NCI-H1048 (cell line): ENCODE measurements at places on chromosomes 1 and 21.

GRCh38 chr1:54350360-54350759 lies 55.8 kb downstream of the SSBP3 start:
- no peak for DNase-seq

DNA sequence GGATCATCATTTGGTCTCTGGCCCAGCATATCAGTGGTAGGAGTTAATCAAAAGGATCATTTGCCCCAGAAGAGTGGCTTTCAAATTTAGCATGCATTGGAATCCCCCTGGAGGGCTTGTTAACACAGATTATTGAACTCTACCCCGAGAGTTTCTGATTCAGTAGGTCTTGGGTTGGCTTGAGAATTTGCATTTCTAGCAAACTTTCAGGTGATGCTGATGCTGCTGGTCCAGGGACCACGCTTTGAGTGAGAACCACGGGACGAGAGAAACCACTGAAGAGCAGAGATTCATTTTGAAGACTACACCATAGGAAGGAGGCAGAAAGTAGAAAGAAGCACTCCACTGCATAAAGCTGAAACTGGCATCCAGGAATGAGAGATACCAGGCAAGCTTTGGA lies 81.3 kb upstream of the DUSP10 start:
- no peak for DNase-seq

GRCh38 chr1:205834751-205835150 lies 15.2 kb downstream of the PM20D1 start:
- DNase-seq = no peak

GRCh38 chr1:85116856-85117255 lies 68.6 kb upstream of the MCOLN3 start:
- DNase-seq = no peak

DNA sequence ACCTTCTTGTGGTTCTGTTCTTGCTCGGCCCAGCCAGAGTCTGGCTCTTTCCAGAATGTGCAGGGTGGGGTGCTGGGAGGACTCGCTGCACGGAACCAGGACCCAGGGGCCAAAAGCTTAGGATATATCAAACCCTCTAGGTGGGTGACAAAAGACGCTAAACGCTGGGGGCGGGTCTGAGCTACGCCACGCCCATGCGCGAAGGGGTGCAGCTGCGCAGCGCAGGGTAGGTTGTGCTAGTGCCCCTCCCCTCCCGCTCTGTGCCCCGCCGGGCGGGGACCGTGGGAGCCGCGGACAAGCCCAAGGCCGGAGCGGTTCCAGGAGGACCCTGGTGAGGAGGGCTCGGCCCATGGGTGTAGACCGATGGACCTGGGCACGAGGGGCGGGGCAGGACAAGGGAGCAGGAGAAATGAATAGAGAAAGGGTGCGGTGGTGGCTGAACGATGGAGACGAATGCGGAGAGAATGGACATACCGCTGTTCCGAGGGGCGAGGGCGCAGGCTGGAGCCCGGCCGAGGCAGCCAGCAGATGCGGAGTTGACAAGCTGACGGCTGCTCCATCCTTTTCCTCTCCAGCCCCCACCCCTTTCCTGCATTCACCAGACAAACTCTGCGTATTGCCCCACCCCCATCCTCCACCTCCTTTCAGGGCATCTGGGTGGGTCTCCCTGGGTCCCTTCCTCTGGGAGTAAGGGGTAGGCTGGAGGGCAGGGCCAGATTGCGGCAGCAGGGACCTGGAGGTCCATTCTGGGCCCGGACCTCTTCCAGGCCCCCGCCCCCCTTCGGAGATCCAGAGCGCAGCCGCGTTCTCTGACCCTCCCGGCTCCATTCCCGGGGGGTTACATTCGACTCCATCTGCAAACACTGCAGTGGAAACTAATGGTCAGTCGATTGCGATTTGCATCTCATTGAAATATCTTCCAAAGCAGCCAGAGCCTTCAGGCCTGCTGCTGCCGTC lies at the start of gene RUSC1:
Gene RUSC1, plus strand, starts transcription at position 234 of the 957 bp plus-strand sequence. CDS start 880 bp downstream, outside the sequence.
- DNase-seq = no peak

GRCh38 chr1:227357927-227358302 lies 39.6 kb upstream of the CDC42BPA start:
- no peak for DNase-seq

DNA sequence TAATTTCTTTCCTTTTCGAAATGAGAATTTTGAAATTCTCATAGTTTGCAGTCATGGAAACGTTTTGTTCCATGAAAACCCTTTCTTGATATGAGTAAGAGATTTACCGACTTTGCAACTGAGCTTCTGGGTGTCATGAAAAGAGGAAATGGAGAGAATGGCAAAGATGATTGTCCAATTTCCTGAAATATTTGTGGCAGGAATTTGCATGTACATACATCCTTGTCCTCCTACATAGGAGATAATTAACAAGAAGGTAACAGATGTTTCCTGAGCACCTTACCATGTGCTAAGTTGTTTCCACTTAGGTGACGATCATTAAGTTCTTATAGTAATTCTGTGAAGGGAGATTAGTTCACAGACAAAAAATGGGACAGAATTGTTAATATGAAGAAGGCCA lies 170.7 kb downstream of the NEGR1 start:
- no peak for DNase-seq

GRCh38 chr1:54813485-54814125 lies 12.5 kb upstream of the TTC22 start:
- DNase-seq = no peak

GRCh38 chr1:97849345-97850340 lies 71.2 kb downstream of the DPYD start:
- DNase-seq = no peak

- DNase-seq = no peak
Measured at GRCh38 chr1:143691400-143691891, 280.3 kb downstream of the FAM72C start.

DNA sequence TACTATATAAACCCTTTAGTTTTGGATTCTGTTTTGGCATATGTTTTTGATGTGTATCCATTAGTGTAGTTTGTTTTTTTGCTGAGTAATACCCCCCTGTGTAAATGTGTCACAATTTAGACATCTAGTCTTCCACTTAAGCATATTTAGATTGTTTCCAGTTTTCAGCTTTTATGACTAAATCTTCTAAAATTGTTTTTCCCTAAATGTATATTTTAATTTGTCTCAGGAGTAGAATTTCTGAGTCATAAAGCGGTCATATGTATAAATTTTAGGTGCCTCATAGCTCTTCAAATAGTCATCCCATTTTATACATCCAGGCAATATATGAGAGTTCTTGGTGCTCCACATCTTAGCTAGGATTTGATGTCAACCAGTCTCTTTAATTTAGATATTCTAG lies 1348.0 kb downstream of the MRPL39 start:
- DNase-seq = no peak

DNA sequence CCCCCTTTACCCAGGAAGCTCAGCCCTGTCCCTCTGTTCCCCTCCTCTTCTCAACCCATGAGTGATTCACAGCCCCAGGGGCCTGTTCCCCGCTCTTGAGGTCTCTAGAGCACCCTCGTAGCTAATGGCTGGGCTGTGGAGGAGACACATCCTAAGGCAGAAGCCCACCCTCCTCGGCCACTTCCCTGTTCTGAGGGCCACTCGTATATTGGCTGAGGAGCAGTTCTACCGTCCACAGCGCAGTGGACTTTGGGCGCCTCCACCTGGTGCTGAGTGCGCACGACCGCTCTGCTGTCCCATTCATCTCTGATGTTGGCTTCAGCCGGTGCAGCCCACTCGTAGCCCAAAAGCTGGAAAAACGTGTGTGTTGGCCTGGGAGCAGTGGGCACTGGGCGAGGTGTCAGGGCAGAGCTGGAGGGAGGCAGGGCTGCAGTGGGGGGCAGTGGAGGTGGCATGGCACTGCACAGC lies 24.5 kb upstream of the PKP1 start:
- no peak for DNase-seq

- no peak for DNase-seq
Measured at GRCh38 chr1:21331752-21332478, 41.7 kb upstream of the ECE1 start.

DNA sequence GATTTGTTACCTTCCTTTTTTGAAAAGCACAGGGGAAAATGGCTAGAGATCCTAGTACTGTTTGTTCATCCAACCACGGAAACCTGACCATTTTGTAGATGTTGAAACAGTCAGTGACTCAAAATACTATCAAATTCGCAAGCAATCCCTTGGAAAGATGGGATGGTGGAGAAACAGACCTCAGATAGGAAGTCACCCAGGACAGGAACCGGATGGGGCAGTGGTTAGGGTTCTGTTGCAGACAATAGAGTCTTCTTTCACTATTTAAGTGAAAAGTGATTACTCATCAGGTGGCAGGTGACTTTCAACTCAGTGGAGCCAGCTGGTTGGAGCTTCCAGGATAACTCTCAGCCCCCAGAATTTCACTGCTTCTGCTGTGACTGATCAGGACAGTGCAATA lies 17.0 kb downstream of the LHX4 start:
- DNase-seq = no peak

DNA sequence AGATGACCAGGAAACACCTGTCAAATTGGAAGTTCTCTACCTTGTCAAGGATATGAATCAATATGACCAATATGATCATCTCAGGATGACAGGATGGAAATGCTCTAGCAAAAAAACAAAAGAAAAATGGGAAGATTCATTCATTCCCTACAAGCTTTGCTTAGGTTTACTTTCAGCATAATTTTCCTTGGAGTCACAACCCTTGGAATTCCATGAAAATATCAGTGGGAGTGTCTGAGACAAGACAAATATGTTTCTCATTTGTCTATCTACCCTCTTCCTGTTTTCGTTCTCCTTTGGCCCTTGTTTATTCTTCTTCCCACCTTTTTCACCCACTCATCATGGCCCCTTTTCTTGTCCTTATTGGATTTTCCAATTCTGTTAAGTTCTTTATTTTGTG lies 50.6 kb downstream of the COLGALT2 start:
- DNase-seq = no peak

DNA sequence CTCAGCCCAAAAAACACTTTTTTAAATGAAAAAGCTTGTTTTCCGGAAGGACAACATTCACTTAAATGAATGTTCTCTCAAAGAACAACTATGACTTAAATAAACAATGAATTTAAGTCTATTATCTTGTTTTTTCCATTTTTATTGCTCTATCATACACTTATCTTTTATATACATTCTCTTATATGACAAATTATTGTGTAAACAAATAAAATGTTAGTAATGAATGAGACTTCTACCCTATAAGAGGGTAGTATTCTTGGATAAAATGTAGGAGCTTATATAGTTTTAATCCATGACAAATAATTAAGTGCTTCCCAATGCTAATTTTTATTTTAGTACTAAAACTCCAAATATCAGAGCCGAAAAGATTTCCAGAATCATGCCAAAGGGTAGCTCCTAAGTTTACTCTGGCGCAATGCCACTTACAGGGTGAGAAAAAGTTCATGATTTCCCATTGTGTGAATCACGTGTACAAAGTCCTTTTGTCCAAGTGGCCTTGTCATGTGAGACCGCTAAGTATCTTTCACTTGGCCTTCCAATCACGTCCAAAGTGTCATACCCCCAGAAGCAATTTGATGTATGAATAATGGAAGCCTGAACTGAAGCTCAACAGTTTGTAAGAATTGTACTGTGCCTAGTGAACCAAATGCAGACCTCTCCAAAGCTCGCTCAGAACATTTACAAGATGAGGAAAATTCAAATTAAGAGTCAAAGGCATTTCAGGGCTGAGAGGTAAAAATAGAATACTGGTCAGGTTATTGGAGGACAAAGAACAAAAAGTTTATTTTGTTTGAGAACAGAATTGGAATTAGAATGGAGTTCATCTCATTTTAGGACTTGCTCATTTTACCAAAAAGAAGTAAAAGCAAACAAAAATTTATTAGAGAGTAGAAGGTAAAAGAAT lies 56.6 kb upstream of the C1orf21 start:
- no peak for DNase-seq

DNA sequence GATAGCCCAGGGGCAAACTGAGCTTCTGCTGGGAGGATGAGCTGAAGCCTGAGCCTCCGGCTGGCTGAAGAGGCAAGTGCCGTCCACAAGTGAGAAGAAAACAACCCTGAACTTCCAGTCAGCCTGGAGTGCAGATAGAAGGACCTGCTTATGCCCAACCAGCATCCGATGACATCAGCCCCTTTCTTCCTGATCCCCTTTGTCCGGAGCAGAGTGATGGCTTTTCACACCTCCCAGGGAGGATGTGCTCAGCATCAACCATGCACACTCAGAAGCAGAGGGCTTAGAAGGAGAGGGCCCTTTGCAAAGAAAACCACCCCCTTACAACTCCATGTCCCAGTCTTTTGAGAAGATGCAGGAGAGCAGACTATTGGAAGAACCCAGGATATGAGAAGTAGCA lies 23.7 kb upstream of the REG4 start:
- DNase-seq = no peak

GRCh38 chr1:86380257-86380861 lies 15.8 kb downstream of the ODF2L start:
- peak; percentile 4 for DNase-seq
